ENCODE measurements at places on chromosomes 4 and X.

- no peak for DNase-seq
These were observed 86.6 kb downstream of the SORCS2 start for GRCh38 chr4:7278981-7279380.

GRCh38 chr4:46667790-46668189 lies 241.3 kb downstream of the COX7B2 start:
- no peak for DNase-seq

- DNase-seq: no peak
These were observed 42.8 kb upstream of the PRKG2 start for GRCh38 chr4:81257816-81258215.

DNA sequence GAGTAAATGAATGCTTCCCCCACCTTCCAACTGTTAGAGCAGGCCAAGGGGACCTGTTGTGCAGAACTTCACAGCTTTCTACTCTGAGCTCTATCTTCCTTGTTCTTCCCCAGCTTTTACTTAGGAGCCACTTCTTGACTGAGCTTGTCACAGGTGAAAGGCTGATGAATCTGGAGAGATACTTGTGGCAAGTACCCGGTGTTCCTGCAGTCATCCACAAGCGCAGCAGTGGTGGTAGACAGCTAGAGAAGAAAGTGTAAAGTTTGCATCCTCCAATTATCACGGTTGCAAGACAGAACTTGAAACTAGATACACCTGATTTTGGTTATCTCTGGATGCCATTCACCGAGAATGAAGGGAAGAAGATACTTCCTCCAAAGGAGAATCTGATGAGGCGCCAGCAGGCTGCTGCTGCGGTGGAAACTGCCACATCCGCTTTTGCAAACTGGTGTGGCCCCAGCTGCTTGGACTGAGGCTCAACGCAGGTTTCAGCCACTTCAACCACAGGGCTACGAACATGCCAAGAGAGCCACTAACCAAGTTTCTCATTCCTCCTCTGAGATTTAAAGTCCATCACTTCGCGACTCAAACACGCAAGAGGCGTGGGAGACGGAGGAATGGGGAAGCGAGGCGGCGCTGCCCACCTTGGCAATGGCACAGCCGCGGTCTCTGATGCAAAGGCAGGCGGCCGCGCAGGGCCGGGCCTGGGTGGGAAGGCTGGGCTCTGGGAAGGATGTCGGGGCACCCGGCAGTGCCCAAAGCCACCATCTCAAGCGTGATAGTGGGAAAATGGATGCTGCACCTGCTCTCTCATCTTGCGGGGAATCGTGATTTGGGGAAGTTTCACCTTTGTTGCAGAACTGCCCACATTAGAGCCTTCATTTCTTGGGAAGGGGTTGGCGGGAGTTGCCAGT lies 1.3 kb upstream of the FHIP1A start:
- no peak for DNase-seq

GRCh38 chr4:314296-314903 lies 9.1 kb upstream of the ZNF732 start:
- no peak for DNase-seq

- DNase-seq: no peak
These were observed 870.9 kb upstream of the FRG1 start for GRCh38 chr4:189069772-189070171.

DNA sequence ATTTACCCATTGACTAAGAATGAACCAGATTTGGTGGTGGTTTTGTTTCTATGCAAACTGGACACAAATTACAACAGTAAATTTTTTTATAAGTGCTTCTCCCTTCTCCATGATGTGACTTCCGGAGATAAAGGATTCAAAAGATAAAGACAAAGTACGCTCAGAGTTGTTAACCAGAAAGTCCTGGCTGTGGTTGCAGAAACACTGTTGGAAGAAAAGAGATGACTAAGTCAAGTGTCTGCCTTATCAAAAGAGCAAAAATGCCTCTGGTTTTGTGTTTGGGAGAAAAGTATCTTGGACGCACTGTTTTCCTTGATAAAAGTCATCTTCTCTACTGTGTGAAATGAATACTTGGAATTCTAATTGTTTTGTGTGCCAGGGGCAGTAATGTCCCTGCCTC lies 213.4 kb downstream of the GC start:
- DNase-seq: no peak

GRCh38 chrX:148541584-148541940 lies 41.1 kb downstream of the AFF2 start:
- no peak for DNase-seq

- DNase-seq: no peak
These were observed 9.0 kb upstream of the PAGE5 start for GRCh38 chrX:55210931-55211677.

GRCh38 chr4:121239951-121240350 lies 75.8 kb upstream of the TNIP3 start:
- no peak for DNase-seq

DNA sequence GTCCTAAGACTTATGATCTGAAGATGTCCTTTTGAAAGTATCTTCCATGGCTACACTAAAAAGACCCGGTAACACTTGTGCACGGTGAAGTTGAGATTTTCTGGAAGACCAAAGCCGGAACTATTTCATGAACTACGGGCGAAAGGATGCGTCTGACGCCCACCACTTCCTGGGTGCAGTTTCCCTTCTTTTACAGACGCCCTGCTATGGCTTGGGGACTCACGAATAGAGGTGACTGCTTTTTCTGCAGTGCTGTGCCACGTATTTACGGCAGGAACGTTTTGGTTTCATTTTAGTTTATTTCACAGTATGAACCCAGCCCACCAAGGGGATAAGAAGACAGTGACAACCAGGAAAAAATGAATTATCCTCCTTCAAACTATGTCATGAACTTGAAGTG lies 180.4 kb downstream of the AFAP1 start:
- DNase-seq: peak; percentile 36

GRCh38 chr4:103018391-103019307 lies 856 bp downstream of the SLC9B1 start:
- no peak for DNase-seq

GRCh38 chr4:147516133-147516532 lies 35.2 kb downstream of the EDNRA start:
- no peak for DNase-seq

- no peak for DNase-seq
These were observed 8.4 kb upstream of the LAMP2 start for GRCh38 chrX:120477453-120477852.

GRCh38 chrX:17860811-17861488 lies at the start of gene RAI2:
TSS of gene RAI2 (minus strand) at chrX:17861298. CDS start at chrX:17802010, 59,288 bp downstream.
- peak; percentile 32 for DNase-seq

DNA sequence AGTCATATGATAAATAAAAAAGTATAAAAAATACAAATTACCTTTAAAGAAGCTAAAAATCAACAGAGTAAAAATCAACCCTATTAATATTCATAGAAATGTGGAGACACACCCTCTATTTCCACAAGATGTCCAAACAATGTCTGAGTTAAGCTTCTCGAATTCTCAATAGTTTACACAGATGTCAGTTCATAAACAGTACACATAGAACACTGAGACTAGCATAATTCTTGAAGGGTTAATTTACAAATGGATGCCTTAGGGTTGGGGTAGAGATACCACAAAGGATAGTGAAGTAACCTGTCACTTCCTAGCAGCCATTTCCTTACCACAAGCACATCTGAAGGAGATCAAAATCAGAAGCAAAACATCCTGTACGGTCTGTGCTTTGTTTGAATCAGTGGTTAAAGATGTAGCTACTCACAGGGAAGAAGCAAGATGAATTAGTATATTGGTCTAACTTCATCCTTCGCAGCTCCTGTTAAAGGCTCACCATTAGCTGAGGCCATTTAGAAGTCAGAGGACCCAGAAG lies 2393.9 kb downstream of the ARAP2 start:
- DNase-seq: no peak

DNA sequence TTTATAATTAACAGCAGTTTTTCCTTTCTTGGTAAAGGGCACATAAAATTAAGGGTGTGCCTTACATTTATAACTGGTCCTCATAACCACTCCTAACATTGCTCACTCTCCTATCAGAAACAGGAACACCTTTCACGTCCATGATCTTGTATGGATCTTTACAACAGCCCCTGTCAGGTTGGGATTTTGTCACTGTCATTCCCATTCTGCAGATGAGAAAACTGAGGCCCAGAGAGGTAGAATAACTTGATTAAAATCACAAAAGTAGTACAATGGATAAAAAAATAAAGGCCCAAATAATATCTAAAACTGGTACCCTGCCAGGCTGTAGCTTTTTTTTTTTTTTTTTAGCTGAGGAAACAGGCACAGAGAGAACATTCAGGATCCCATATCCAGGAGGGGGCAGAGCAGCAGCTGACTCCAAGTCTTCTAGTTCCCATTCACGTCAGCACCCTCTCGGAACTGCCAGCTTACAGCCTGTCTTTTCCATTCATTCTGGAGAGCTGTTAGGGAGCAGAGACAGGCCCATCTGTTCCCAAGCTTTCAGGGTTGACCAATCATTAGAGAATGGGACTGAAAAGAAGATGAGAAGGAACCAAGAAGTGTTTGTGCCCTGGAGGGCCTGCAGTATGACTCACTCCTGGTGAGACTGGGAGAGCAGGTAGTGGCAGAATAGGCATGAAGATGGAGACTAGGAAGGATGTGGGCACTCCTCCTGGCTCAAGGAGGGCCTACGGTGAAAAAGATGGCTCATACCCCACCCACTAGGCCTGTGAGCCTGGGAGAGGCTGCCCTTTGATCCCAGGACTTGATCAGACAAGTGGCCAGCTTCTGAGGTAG lies 7.3 kb downstream of the SUV39H1 start:
- no peak for DNase-seq

DNA sequence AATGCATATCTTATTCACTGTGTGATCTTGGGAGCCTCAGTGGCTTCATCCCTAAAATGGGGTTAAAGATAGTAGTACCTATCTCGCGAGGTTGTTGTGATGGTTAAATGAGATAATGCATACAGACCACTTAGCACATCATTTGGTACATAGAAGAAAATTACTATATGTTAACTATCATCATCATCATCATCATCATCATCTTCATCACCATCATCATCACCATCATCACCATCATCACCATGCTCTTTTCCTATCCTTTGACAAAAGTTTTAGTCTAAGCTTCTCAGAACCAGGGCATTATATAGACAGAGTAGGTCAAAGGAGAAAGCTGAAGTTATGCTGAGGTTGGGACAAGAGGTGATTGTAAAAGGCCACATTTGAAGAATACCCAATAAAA lies 145.0 kb downstream of the GPC3 start:
- no peak for DNase-seq

DNA sequence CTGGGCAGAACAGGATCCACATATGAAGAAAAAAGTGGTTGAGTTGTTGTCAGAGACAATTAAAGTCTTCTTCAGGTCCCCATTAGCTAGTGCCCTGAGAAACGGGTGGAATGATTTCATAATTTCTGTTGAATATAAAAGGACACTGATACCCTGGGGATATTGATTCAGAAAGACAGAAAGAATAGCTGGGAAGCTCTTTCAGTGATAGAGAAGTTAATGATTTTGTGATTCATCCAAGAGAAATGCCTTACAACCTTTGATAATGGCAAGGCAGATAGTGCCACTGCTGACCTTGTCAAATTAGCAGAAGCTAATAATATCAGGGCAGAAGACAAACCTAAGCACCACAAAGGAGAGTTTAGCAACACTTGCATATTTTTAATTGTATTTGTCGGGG lies 37.9 kb downstream of the UNC5C start:
- no peak for DNase-seq
